ENCODE measurements at places on chromosomes 4 and X. TPM values are rescaled to one million over a fixed set of nuclear protein-coding genes. Genes with fewer than 3 reads are reported as not detected.

DNA sequence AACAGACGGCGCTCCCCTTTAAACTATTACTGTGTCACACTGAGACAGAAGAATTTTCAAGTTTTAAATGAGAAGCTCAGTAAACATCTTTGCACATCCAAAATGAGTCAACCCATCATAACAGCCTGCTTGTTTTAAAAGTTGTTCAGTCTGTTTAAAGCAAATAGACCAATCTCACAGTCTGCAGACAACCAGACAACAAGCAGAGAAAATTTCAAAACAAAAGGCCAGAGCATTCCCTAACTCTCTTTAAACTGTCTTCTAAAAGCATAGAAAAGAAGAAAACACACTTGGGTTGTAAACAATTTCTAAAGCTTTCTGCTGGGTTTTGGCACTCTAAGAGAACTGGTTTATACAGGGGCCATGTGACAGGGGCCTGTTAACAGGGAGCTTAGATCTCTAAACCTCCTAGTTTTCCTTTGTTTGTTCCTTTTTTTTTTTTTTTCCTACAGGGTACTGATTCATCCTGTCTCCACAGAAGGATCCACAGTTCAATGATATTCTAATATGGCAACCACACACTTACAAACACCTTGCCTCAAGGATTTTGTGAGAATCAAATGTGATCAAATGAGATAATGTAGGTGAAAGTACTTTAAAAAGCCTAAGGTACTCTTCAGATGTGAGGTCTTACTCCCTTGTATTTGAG is 100.8 kb upstream of the MAML3 start:
- H3K36me3 ChIP-seq: no peaks in the 10 kb centered on the region
- H3K4me3 ChIP-seq: no peak overlapping the region
- no peak overlapping the region for H3K27ac ChIP-seq
- peaks cover 17% of the 10 kb centered on the region for H3K4me1 ChIP-seq
- no peaks in the 10 kb centered on the region for H3K27me3 ChIP-seq

SLC9B1 gene
- total RNA-seq: 3.0 TPM

DNA sequence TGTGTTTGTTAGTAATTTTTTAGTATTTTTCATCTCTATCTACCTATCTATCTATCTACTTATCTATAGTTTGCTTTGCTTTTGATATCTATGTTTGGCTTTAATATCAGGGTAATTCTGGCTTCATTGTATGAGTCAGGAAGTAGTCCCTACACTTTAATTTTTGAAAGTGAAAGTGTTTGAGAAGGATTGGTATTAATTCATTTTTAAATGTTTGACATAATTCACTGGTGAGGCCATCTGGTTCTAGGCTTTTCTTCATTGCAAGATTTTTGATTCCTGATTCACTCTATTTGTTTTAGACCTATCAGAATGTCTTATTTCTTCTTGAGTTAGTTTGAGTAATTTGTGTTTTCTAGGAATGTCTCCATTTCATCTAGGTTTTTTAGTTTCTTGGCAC is 20.2 kb upstream of the TCP11X2 start:
- peaks cover 19% of the 10 kb centered on the region for H3K27me3 ChIP-seq
- H3K4me3 ChIP-seq: no peak overlapping the region
- DNase-seq: no peak
- H3K36me3 ChIP-seq: no peaks in the 10 kb centered on the region

DNA sequence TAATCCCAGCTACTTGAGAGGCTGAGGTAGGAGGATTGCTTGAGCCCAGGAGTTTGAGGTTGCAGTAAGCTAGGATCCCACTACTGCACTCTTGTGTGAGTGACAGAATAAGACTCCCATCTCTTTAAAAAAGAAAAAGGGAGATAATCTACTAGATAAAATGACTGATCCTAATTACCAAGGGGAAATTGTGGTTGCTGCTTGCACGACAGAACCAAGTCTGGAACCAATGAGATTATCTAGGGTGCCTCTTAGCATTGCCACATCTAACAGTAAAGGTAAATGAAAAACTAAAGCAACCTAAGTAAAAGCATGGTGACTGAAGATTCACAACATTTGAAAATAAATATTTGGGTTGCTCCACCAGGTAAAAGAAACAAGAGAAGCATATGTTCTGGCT is 185.1 kb downstream of the PDHA2 start:
- no peak overlapping the region for H3K4me3 ChIP-seq
- no peaks in the 10 kb centered on the region for H3K4me1 ChIP-seq
- H3K36me3 ChIP-seq: no peaks in the 10 kb centered on the region
- no peaks in the 10 kb centered on the region for H3K27me3 ChIP-seq

DNA sequence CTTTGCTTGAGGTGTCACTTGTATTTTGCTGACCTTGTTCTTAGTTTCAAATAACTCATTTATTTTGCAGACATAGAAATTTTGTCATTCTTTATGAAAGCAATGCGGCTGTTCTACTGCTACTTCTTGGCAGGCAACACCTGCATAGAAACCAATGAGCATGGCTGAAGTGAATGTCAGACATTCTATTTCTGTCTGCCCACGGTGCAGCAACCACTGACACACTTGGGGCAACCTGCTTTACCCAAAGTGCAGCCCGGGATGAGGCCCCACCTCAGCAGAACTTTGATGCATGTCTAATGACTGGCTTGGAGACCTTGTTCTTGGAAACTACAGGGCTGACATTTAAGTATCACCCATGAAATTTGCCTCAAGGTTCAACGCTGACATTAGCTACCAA is 93.6 kb downstream of the RBM47 start:
- H3K27ac ChIP-seq: peak overlapping the region; percentile 74
- H3K27me3 ChIP-seq: no peaks in the 10 kb centered on the region
- H3K4me1 ChIP-seq: peaks cover 9% of the 10 kb centered on the region
- H3K36me3 ChIP-seq: no peaks in the 10 kb centered on the region
- DNase-seq: peak; percentile 44

GRCh38 chrX:77658886-77659285 is 127.1 kb downstream of the ATRX start:
- H3K36me3 ChIP-seq: peaks cover 7% of the 10 kb centered on the region
- H3K4me3 ChIP-seq: no peak overlapping the region
- H3K27ac ChIP-seq: no peak overlapping the region
- H3K27me3 ChIP-seq: no peaks in the 10 kb centered on the region

DNA sequence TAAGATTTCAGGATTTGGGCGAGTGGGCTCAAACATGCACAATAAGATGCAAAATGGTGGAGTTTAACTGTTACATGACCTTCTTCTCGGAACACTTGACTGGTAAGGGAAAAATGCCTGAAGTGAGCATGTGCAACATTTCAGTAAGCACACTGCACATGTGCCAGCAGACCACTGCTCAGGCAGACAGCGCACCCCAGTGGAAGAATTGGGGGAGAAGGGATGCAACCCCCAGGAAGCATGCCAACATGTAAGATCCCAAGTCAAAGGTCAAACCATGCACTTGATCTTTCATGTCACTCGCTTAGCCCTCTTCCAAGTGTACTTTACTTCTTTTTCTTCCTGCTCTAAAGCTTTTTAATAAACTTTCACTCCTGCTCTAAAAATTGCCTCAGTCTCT is 256.3 kb downstream of the CENPC start:
- no peaks in the 10 kb centered on the region for H3K36me3 ChIP-seq
- H3K27ac ChIP-seq: no peak overlapping the region
- no peak overlapping the region for H3K4me3 ChIP-seq
- H3K27me3 ChIP-seq: no peaks in the 10 kb centered on the region
- no peaks in the 10 kb centered on the region for H3K4me1 ChIP-seq
- DNase-seq: no peak

GRCh38 chrX:452598-452997 is 65.9 kb upstream of the PPP2R3B start:
- H3K4me3 ChIP-seq: no peak overlapping the region
- no peaks in the 10 kb centered on the region for H3K36me3 ChIP-seq
- no peak for DNase-seq
- no peaks in the 10 kb centered on the region for H3K4me1 ChIP-seq
- peaks cover 6% of the 10 kb centered on the region for H3K27me3 ChIP-seq
- H3K27ac ChIP-seq: no peak overlapping the region

DNA sequence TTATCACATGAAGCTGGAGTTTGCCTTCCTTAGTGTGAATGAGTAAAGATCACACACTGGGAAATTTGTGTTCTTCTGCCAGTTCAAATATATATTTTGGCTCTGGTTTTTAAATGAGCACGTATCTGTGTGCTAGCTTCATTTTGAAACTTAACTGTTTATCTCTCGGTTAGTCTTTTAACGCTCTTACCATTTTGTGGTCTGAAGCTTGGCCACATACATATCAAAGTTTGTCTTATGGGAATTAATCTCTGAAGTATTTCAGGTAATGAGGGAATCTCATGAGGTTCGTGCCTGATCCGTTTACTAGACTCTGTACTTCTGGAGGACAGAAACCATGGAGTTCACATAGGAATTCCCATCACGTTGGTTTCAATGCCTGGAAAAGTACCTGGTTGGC is 13.8 kb downstream of the ATP10D start:
- no peak overlapping the region for H3K4me3 ChIP-seq
- peak overlapping the region; percentile 35 for H3K27ac ChIP-seq
- peaks cover 14% of the 10 kb centered on the region for H3K4me1 ChIP-seq
- no peak for DNase-seq
- no peaks in the 10 kb centered on the region for H3K27me3 ChIP-seq

- no peak overlapping the region for H3K27ac ChIP-seq
- no peaks in the 10 kb centered on the region for H3K36me3 ChIP-seq
- no peak for DNase-seq
- H3K4me3 ChIP-seq: no peak overlapping the region
These were observed 3.9 kb upstream of the TRIM60 start for GRCh38 chr4:165027762-165028402.

EVC2 gene
- total RNA-seq: 3.4 TPM

GRCh38 chr4:10587697-10588096 is 96.9 kb downstream of the CLNK start:
- no peak overlapping the region for H3K27ac ChIP-seq
- no peaks in the 10 kb centered on the region for H3K27me3 ChIP-seq
- DNase-seq: no peak
- no peaks in the 10 kb centered on the region for H3K36me3 ChIP-seq

DOK7 gene
- 1.0 TPM for total RNA-seq

GSX2 gene
- total RNA-seq: not detected

- H3K27me3 ChIP-seq: peaks cover 28% of the 10 kb centered on the region
- no peaks in the 10 kb centered on the region for H3K4me1 ChIP-seq
- peak; percentile 51 for DNase-seq
- H3K27ac ChIP-seq: no peak overlapping the region
These were observed 6.0 kb downstream of the FRG2 start for GRCh38 chr4:190020790-190021717.

GRCh38 chr4:1543561-1543960 is 137.3 kb upstream of the NKX1-1 start:
- DNase-seq: no peak
- no peak overlapping the region for H3K4me3 ChIP-seq
- H3K36me3 ChIP-seq: no peaks in the 10 kb centered on the region
- no peak overlapping the region for H3K27ac ChIP-seq
- no peaks in the 10 kb centered on the region for H3K4me1 ChIP-seq

DNA sequence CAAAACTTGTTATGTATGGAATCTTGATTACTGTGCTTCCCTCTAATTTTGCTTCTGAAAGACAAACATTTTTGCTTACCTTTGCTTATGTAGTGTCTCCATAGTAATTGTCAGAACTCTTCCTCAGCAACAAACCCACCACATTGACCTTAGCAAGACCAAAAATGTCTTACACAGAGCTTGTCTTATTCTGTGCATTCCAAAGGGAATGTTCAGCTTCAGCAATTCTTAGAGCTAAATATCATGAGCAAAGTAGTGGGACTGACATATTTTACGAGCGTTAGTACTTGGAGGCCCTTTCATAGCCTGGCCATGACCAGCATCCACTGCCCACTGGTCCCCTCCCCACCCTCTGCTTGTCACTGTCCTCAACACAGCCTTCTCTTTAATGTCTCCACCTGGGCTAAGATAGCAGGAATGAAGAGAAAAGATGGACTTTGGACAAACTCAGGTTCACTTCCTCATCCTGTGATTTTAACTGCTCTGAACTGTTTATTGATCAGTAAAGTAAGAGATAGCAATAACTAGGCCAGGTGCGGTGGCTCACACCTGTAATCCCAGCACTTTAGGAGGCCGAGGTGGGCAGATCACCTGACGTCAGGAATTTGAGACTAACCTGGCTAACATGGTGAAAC is 15.5 kb upstream of the SH3D19 start:
- H3K27ac ChIP-seq: no peak overlapping the region
- H3K27me3 ChIP-seq: no peaks in the 10 kb centered on the region
- H3K36me3 ChIP-seq: no peaks in the 10 kb centered on the region
- DNase-seq: no peak
